ENCODE measurements at places on chromosomes 1 and 21.
A peak's percentile ranks its signal among the peaks of the same experiment; 100 is the strongest.

DNA sequence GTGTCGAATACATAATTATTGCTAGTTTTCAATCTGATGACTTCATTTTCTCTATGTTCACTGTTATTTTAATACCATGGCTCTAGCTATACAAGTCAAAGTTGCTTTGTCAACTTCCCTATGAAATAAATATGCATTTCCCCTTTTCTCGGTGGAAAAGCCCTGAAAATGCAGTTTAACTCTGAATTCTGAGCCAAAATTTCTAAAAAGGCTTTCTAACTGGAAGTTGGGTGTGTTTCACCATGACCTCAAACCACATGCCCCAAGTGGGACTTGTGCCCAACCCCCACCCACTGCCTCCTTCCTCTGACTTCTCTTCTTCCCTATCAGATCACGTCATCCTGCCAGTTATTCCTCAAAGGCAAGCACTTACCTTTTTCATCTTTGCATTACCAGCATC is 8.9 kb downstream of the MKNK1 start:
- no peak for DNase-seq

GRCh38 chr1:225737866-225738265 is 39.8 kb upstream of the SRP9 start:
- DNase-seq = no peak

- no peak for DNase-seq
These were observed 57.2 kb downstream of the LAMC1 start for GRCh38 chr1:183080406-183080805.

DNA sequence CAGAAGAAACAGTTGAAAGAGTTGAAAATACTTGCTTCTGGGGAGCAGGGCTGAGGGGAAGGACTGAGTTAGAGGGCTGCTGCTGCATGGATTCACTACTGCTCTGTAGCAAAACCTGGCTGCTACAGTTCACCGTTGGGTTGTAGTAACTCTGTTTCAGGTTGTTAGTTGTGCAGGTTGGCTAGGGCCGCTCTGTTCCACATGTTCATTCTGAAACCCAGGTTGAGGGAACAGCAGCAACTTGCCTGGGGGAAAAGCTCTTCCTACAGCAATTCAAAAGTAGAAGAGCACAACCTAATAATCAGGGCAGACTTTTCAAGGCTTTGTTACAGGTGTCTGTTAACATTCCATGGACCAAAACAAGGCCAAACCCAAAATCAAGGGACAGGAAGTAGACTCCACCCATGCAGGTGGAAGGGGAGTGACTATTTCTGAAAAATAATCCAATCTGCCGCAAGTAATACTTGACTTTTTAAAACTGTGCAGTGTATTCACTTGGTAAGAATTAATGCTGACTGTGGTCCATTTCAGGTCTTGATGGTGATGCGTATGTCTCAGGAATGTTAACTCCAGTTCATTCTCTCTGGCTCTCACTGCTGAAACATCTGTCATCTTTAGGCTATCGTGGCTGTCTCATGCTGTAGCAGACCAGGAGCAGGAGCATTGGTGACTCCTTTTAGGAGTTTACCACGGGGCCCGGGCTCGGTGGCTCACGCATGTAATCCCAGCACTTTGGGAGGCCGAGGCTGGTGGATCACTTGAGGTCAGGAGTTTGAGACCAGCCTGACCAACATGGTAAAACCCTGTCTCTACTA is 5.1 kb upstream of the PARK7 start:
- DNase-seq = no peak

DNA sequence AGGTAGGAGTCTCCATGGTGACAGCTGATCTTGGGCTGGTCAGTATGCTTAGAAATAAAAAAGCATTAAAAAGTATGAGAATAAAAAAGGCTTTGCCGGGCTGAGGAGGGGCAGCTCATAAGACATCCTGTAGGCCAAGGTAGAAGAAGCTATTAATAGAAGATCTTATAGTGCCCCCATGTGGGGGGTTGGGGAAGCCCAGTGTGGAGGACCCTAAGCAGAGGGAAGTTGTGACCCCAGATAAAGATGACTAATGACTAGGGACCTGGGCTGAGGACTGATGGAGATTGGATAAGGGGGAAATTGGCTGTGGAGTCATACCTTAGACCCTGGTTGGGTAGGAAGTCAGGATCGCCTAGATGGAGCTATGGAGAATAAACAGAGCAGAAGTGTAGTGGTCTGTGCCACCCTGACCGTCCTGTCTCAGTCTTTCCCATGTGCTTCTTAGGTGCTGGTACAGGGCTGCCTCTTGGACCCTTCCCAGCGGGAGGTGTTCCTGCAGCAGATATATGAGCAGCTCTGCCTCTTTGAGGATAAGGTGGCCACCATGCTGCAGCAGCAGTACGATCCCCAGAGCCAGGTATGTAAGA is 25.0 kb downstream of the SZT2 start:
- peak; percentile 64 for DNase-seq

- no peak for DNase-seq
These were observed 10.1 kb upstream of the BMP8A start for GRCh38 chr1:39481289-39481688.

DNA sequence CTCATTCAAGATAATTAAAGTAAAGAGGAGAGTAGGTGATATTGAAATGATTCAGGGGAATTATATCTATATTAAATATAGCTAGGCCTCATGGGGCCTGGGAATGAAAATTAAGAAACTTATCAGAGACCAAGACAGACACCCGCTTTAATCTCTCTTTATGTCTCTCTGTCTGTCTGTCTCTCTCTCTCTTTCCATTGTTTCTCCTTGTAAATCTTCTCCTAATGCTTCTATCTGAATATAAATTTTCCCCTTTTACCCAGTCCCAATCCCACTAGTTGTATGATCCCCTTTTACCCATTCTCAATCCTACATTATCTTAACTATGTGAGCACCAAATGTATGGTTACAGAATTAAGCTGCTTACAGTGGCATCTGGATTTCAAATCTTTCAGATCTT is 61.2 kb downstream of the RGS5 start:
- no peak for DNase-seq

GRCh38 chr1:148363439-148363810 is 119.7 kb downstream of the PPIAL4G start:
- no peak for DNase-seq

DNA sequence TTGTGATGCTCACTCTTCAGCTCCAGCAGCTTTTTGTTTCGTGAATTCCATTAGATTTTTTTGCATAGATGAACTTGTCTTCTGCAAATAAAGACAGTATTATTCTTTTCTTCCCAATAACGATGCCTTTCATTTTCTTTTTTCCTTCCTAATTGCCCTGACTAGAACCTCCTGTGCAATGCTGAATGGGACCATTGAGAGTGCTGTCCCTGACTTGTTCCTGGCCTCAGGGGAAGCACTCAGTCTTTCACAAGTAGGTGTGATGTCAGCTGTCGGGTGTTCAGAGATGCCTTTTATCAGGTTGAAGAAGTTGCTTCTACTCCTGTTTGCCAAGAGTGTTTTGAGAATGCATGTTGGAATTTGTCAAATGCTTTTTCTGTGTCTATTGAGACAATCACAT is 64.3 kb upstream of the ADARB1 start:
- no peak for DNase-seq

DNA sequence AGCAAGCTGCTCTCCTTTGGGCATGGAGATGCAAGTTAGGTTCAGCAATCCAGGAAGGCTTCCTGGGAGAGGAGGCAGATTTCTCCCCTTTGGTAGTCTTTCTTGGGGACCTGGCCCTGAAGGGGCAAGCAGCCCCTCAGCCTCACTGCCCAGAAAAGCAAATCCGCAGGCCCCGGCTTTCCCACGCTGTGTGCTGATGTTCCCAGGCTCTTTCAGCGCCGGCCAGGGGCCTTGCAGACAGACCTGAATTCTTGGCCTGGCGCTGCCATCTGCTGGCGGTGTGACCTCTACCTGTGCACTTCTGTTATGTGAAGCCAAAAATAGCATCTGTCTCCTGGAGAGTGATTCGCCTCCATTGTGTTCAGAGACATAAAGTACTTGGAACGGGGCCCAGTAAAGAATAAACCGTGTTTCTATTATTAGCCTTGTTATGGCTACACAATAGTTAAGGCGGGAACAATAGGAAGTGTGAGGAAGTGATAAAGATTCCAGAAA is 64.8 kb downstream of the ALPL start:
- DNase-seq = no peak

DNA sequence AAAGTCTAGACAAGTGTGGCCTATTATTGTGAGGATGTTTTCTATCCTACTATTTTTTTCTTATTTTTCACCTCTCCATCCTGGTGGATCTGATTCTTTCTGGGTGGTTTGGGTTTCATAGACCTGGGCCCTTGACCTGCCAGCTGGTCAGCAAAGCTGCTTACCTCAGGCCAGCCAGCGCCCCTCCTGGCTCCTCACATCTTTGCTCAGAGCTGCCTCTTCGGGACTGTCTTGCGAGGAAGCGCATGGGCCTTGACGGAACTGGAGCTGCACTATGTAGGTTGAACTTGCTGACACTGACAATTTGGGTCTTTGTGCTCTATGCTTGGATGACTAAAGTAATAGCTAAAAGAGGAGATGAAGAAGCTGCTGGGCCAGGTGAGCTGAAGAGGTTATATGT is 138.5 kb upstream of the SYT6 start:
- no peak for DNase-seq

- no peak for DNase-seq
These were observed 33.5 kb upstream of the CCDC27 start for GRCh38 chr1:3718764-3719163.

DNA sequence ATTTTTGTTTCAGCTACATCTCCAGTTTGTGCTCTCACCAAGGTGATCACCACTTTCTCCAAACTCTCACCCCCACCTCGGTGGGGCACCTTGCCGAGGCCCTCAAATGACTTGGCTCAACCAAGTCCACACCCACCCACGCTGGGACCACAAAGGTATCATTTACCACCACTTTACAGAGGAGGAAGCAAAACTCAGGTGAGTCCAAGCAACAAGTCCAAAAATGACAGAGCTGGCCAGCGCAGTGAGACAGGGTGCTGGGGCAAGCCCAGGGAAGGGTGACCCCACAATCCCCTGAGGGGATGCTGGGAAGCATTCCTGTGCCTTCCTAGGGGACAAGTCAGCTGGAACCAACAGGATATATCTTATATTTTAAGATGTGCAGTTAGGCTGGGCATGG is 24.7 kb downstream of the SSBP3 start:
- DNase-seq = no peak

DNA sequence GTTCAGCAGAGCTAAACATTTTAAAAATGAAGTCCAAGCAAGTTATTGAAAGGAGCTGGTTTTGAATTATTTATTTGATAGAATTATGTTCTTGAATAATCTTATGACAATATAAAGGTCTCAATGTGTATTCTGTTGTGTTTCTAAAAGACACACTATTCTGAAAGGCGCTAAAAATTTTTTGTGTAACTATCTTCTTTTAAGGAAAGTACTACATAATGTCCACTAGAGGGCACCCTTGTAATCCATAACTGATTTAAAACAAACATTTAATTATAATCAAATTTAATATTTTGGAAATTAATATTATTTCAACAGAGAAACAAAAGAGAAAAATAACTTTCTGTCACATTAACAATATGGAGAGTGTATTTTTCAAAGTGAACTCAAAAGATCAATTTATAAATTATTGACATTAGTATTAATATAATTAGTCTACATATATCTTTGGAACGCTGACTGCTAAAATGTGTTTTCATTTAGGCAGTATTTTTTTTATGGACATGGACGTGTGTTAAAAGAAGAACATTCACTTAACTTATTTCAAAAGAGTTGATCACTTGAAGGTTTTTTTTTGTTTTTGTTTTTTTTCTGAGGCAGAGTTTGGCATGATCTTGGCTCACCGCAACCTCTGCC is 248.4 kb downstream of the DENND1B start:
- DNase-seq = no peak

GRCh38 chr1:162535501-162535900 is 26.0 kb upstream of the UAP1 start:
- DNase-seq = no peak

DNA sequence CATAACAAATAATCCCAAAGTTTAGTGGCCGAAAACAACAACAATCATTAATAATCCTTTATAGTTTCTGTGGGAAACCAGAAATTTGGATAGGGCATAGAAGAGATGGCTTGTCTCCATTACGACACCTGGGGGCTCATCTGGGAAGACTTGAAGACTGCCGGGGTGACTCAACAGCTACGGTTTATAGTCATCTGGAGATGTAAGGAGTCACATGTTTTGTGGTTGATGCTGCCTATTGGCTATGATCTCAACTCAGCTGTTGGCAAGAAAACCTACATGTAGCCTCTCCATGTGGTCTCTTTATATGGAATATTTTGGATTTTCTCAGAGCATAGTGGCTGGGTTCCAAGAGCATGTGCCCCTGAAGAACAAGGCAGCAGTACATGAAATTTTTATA is 29.3 kb upstream of the TSPAN2 start:
- DNase-seq = no peak

GRCh38 chr1:108541861-108542260 is 18.0 kb upstream of the EEIG2 start:
- no peak for DNase-seq

GRCh38 chr1:27655151-27655937 is 16.6 kb downstream of the IFI6 start:
- no peak for DNase-seq

GRCh38 chr1:67192902-67193301 is 26.6 kb downstream of the IL23R start:
- DNase-seq = no peak

DNA sequence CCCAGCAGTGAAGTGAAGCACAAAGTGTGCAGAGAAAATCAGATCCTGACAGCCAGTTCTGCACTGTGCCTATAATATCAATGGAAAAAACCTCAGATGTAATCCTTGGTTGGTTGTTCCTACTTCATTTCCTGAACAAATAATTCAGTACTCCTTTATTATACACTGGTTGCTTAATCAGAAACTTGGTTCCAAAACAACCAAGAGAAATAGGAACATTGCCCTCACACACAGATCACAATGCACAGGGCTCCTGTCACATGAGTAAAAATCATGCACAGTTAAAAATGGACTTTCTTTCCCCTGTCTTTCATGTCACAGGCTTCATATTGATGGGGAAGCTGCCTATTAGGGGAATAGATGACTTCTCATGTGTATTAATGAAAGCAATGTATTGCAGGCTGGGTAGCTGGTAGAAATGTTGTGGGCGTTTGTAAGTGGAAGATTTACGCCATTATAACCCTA is 9.7 kb downstream of the DNASE2B start:
- no peak for DNase-seq

GRCh38 chr1:83815330-83815729 is 183.6 kb downstream of the TTLL7 start:
- no peak for DNase-seq

DNA sequence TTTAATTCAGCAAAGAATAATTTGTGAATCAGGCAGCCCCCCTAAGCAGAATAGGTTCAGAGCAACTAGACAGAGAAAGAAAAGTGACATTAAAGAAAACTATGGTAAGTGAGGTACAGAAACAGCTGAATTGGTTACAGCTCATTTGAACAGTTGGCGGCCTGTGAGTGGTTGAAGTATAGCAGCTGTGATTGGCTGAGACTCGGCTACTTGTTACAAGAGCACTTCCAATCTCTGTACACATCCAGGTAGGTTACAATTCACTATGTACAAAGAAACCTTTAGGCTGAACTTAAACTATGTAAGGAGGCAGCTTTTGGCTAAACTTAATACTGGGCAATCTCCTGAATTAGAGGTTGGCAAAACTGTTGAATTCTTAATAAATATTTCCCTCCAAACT is 171.1 kb upstream of the LHX8 start:
- no peak for DNase-seq

Measured in T-cell (primary cell).